ENCODE measurements at places on chromosomes 6 and 20. TPM values are rescaled to one million over a fixed set of nuclear protein-coding genes. Genes with fewer than 3 reads are reported as not detected.

DNA sequence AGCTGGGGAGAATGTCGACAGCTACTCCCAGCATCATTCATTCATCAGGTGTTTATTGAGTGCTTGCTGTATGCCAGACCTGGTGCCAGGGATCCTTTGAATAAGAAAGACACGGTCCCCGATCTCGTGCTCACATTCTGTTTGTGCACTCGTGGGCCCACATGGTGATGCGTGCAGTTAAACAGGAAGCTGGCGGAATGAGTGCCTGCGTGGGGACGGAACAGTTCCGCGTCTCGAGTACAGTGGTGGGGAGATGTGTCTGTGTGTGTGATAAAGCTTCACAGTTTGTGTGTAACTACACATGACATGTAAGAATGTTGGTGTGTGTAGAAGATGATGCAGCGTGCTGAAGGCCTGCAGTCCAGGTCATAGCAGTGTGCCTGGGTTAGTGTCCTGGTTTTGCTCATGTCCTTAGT lies 6.5 kb downstream of the RBM38 start:
- no peak for DNase-seq

The ZSCAN23 gene
- 3.4 TPM for total RNA-seq

- DNase-seq: no peak
Observed at GRCh38 chr20:45998337-45998736, 10.4 kb upstream of the MMP9 start.

DNA sequence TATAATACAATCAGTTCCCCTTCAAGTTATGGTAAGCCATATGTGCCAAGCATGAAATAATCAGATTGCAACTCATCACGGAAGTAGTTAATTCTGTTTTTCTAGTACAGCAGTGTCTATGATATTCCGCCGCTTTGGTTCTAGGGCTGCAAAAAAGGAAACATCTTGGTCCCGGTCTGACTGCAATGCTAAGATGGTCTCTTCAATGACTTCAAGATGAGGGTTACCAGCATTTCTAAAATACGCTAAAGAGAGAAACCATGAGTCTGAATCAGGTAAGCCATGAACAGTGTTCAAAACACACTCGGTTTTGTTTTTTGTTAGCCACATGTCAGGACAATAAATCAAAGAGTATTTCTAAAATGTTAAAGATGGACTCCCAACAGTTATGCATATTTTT lies 3.2 kb upstream of the ANKRD60 start:
- no peak for DNase-seq

DNA sequence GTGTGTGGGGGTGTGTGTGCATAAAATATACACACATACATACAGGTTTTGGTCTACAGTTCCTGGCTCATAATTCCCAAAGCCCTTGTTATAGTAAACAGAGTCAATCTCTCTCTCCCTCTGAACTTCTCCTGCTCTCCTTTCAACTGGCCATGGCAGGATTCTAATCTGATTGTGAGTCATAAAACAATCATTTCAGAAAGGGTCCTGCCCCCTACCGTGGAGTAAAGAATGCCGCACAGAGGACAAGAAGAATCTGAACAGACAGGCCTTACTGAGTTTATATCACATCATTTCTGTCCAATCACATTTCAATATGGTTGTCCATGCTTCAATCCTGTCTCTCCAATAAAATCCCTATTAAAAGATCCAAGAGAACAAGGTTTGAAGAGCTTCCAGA lies 416.9 kb downstream of the FRK start:
- DNase-seq: peak; percentile 66

DNA sequence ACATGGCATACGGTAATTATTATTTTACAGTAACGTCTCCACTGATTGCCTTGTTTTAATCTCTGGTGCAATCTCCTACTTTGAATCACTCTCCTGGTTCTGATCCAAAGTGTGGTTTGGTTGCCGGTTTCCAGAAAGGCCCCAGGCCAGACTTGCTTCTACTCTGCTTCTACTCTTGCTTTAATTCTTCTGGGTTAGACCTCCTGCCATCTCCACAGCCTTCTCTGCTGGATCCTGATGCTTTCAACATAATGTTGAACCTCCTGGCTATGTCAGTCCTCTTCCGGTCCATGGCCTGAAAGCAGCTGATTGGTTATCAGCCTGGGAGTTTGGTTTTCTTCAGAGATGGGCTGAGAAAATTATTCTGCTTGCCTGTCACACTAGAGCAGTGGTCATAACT lies 266.5 kb upstream of the RIMS1 start:
- DNase-seq: no peak

GRCh38 chr6:137518386-137518983 lies 24.3 kb upstream of the OLIG3 start:
- no peak for DNase-seq

The COX4I2 gene
- not detected for total RNA-seq

DNA sequence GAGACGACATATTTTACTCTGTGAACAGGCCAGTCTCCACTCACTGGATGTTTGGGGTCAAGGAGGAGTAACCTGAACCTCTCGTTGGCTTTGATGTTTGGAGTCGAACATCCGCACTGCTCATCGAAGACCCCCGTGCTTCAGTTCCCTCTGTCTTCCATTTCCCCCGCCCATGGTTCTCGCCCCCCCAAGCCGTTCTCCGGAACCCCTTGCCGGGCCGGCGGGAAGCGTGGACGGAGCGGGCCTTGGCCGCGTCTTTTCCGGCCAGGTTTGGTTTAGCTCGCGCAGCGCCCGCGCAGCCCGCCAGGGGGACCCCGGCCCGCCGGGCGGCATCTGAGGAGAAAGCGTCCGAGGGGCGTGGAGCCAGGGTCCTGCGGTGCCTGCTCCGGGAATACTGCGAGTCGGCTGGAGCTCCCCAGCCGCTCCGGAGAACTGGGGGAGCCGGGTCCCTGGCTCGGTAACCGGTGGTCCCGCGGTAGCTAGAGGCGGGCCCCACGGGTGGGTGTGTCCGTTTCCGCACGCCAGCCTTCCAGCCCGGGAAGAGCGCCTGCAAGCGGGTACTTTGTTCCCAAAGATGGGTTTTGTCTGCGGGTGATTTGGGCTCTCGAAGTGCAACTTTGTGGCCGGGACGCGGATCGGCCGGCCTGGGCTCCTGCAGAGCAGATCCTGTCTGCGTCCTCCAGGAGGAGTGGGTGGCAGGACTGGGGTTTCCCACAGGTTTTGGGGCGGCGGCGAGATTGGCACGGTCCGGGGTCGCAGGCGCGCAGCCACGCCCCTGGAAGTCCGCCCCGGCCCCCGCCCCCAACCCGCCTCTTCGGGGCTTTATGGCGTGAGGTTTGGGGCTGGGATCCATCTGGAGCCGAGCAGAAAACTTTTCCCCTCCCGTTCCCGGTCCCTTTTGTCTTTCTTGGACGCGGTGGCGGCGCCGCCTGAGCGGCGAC lies at the start of gene TMEM200A:
TSS of gene TMEM200A (plus strand) at position 852 of the 941 bp plus-strand sequence. CDS start 74,406 bp downstream, outside the sequence.
- DNase-seq: peak; percentile 27

DNA sequence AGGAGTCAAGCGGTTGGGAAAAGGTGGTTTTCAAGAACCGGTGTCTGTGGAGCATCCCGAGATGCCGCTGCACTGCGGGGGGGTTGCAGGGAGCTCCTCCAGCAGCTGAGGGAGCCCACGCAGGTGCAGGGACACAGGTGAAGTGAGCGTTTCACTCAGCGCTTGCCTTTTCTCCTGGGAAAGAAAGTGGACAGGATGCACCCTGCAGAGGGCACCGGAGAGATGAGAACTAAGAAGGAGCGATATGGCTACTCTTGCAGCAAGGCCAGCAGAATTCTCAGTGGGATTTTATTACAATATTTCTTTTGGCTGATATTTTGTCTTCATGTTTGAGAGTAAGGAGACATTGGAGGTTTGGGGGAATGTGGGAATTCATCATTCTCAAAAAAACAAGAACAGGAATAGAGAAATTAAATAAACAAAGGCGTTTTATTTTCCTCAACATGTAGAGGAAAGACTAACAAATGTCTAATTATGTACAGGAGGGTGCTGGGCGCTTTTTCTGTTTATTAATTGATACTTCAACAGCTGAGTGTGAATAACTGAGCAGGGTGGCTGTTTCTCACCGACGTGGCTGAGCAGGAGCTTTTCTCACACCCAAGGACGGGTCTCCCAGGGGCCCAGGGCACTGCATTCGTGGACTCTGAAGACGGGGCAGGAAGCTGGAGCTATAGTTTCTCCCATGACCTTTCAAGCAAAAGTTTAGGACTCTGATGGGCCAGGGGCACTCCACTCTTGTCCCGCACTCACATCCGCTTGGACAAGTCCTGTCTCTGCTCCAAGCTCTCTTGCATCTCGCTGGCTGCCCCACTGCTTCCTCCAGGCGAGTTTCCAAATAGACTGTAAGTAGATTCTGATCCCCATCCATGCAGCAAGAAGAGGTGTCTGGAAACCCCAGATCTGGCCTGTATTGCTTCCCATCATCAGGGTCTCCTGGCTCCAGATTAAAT lies 176.1 kb downstream of the SMOC2 start:
- no peak for DNase-seq

GRCh38 chr20:34705397-34706301 lies 1.5 kb downstream of the TP53INP2 start:
- DNase-seq: peak; percentile 56

DNA sequence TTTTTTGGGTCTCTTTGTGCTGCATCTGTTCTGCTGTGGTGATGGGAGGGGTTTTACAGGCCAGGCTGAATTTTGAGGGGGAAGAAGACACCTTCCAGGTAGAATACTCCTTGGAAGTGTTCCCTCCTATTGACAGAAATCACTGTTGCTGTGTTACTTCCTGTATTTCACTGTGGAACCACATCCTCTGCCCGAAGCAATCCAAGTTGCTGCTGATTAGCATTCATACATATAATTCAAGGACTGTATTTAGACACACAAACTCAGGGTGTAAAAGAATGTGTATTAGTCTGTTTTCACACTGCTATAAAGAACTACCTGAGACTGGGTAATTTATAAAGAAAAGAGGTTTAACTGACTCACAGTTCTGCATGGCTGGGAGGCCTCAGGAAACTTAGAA lies 50.6 kb upstream of the TMEM244 start:
- DNase-seq: no peak

DNA sequence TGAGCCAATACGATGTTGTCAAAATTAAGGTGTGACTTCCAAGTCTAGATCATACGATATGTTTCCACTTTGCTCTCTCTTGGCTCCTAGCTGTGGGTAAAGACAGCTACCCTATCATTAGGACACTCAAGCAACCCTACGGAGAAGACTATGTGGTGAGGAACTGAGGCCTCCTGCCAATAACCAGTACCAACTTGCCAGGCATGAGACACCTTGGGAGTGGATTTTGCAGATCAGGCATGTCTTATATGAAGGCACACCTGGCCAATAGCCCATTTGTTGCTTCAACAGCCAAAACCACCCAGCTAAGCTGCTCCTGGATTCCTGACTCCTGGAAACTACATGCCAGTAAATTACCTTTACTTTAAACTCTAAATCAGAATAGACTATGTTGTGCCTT lies 863.4 kb downstream of the DHX35 start:
- DNase-seq: no peak

DNA sequence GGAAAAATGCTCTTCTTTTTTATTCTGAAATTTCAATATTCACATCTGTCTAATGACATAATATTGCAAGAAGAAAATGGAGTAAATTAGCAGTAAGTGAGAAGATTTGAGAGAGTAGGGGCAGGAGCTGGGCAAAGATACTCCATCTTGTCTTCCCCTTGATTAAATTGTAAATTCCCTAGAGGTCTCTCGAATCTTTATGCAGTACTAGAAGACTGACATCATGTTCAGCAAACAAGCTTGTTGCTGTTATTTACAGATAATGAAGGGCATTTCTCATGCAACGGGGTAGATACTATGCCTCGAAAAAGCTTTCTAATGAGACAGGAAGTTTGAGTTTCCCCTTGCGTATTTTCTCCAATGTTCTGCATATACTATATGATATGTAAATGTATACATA lies 306.9 kb upstream of the PTCHD4 start:
- no peak for DNase-seq

The RWDD2A gene
- total RNA-seq: 0.63 TPM

DNA sequence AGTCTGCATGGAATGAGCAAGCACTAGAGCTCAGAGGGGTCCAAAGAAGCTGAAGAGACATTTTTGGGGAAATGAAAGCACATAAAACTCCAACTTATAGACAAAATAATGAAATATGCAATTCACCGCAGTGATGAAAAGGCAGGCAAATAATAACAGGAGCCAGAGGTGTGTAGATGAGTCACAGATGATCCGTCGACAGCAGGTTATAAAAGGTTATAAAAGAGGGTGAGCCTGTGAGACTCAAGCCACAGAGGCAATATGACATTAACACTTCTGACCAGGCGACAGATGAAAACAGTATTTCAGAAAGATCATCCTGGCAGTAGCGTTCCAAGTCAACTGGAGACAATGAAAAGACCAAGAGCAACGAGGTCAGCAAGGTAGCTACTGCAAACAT lies 35.8 kb upstream of the ANKRD60 start:
- DNase-seq: peak; percentile 42

The HLA-DRB5 gene
- total RNA-seq: not detected

The TNNC2 gene
- total RNA-seq: not detected

The FKBP1A gene
- total RNA-seq: 178 TPM

The LTB gene
- total RNA-seq: 1.5 TPM

- DNase-seq: no peak
Observed at GRCh38 chr6:28135393-28135792, 6.3 kb upstream of the ZKSCAN8 start.

The OLIG3 gene
- total RNA-seq: not detected

The CCN6 gene
- total RNA-seq: not detected

The BMP6 gene
- total RNA-seq: 1.3 TPM

GRCh38 chr6:36912030-36912454 lies 26.3 kb downstream of the C6orf89 start:
- no peak for DNase-seq

The SLC26A8 gene
- not detected for total RNA-seq

The PCK1 gene
- total RNA-seq: not detected

DNA sequence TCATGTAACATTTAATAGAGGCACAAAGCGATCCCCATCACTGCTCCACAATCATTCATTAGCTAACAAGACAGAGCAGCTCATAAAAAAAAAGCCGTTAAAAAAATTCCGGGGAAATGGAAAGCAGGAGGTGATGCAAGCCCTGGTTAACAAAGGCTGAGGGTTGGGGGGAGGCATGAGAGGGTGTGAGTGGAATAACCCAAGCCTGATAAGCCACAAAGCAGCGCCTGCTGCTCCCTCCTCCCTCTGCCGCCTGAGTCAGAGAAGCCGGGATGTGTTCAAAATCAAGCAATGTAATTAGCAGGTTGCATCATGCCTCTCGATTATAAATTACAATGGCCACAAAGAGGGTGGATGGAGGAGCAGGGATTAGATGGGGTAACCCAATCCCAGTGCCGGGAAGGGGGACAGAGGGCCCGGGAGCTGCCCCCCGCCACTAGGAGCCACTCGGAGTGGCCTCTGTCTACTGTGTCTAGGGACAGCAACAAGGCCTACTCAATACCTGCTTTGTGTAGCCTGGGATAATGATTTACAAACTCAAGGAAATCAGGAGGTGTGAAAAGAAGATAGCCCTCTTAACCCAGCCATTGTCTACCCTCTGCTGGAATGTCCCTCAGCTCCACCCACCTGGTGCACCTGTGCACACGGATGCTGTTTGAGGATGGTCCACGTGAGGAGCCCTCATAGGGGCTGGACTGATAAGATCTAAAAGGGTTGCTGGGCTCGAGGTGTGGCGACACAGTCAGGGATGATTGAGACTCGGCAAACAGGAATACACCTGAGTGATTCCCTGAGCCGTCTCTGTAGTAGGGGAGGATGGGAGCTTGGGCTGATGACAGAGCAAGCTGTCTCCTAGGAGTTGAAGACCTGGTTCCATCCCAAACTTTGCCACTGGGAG lies 156.9 kb downstream of the VEGFA start:
- DNase-seq: peak; percentile 53

GRCh38 chr20:8780915-8781314 lies 288.0 kb upstream of the PLCB4 start:
- no peak for DNase-seq

GRCh38 chr20:50298554-50299324 lies 108.1 kb downstream of the CEBPB start:
- no peak for DNase-seq
